ENCODE measurements at places on chromosomes 7 and 10.

GRCh38 chr7:40468891-40469864 lies 334.4 kb downstream of the SUGCT start:
- DNase-seq: no peak

DNA sequence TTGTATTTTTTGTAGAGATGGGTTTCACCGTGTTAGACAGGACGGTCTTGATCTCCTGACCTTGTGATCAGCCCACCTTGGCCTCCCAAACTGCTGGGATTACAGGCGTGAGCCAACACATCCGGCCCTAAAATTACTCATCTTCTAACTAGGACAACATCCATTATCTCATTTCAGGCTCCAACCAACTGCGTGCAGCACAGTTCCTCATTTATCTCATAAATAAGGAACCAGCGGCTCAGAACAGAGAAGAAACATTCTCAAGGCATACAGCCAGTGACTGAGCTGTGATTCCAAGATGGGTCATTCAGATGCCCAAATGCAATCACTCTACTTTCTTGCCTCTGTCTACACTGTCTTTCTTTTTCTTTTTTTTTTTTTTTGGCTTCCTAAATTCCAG lies 356.1 kb downstream of the ELMO1 start:
- no peak for DNase-seq

DNA sequence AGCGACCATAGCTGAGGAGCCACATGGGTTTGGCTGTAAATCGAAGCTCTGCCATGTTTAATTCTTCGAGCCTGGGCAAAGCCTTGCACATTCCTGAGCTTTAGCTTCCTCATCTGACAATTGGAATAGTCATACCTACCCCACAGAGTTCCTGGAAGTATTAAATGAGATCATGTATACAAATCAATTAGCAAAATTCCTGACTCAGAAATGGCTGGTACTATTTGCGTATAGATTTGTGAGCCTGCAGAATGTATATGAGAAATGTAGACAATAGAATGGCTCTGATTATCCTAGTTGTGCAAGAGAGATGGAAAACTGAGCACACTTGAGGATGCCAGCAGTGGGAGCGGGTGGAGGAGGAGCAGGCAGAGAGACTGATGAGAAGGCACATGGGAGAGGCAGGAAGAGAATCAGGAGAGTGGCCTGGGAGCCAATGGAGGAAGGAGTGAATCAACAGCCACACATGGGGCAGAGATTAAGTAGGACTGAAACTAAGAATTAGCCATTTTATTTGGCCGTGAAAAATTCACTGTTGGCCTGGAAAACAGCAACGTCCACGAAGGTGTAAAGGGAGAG lies 128.0 kb upstream of the C1GALT1 start:
- no peak for DNase-seq

DNA sequence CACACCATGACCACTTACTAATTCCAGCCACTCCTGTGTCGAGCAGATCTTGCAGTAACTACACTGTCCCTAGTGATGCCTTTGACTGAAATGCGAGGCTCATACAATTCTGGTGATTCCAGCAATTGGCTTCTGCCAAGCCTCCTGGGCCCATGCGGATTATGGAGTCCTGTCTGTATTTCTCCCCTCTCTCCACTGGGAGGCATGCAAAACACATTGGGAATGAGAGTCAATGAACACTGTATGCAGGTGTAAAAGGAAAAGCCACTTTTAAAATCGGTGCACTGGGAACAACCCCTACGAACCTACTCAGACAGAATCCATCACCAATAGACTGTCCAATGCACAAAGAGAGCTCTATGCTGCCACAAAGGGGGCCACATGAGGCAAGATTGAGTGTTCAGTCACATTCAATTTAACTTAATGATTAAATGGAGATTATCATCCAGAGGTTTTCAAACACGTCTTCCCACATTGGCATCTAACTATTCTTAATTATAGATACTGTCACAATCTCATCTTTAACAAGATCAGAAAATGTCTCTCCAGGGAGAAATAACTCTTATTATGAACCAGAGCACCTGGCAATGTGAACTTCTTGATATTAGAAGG lies 550.6 kb downstream of the GLRX3 start:
- no peak for DNase-seq

GRCh38 chr10:71719464-71720201 lies at the start of gene C10orf105:
C10orf105 (minus strand) TSS chr10:71719778; CDS start chr10:71716337, 3,441 bp downstream.
- no peak for DNase-seq
